AG04449 (cell line): ENCODE measurements at places on chromosomes 2 and 18.

DNA sequence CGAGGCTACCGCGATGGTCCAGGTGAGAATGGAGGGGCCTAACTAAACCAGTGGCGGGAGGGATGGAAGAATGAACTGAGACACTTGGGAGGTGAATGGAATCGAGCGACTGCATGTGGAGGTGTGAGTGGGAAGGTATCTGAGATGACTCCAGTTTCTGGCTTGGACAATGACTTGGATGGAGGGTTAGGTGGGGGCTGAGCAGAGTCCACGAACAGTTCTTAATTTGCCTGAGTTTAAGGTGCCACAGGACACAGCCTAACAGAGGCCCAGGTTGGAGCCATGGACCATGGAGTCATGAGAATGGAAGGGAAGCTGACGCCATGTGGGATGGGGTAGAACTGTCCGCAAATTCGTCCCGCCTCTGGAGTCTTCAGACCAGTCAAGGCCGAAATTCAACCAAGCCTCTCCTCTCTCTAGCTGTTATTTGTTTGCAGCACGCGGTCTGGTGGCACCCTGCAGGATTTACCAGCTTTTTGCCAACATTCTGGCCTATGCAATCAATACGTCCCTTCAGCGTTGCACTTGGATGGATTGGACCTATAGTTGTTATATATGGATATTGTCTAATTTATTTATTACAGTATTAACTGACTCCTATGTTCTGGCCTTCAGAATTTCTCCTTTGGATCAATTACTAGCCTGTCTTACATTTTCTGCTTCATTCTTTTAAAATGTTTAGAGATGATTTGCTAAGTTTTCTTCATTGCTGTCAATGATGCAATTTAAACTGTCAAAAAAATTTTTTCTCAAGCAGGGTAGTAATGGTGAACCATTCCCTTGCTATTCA lies 940 bp upstream of the BOLA3 start:
- DNase-seq, result no peak

- DNase-seq, result no peak
Measured at GRCh38 chr2:233828546-233829192, 25.7 kb downstream of the HJURP start.

- no peak for DNase-seq
Measured at GRCh38 chr2:2324565-2325101, 6.4 kb downstream of the MYT1L start.

- DNase-seq, result peak; percentile 82
Measured at GRCh38 chr2:73856214-73856613, 27.5 kb downstream of the STAMBP start.

DNA sequence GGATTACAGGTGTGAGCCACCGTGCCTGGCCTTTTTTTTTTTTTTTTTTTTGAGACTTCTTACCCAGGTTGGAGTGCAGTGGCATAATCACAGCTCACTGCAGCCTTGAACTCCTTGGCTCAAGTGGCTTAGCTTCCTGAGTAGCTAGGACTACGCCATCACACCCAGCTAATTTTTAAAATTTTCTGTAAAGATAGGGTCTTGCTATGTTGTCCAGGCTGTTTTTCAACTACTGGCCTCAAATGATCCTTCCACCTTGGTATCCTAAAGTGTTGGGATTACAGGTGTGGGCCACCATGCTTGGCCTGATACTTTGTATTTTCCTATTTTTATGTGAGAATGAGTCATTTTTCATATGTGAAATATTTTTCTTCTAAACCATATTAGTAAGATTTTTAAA lies 13.7 kb downstream of the ELP2 start:
- no peak for DNase-seq

DNA sequence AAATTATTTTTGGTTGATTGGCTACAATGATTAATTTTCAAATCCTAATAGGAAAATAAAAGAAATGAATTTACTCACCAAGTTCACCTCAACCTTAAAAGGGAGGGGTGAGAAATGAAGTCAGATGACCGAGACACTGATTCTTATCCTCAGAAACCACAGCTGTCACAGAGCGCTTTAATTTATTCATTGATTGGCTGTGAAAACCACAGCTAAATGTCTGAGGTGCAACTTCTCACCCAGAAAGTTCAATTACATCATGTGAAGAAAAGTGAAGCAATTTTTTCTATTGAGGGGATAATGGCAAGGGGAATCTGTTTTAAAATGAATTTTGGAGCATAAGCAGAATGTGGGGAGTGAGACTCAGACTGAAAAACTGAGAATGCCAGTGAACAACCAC lies 128.4 kb downstream of the RNF152 start:
- DNase-seq, result no peak

- no peak for DNase-seq
Measured at GRCh38 chr2:209805351-209805750, 33.7 kb downstream of the UNC80 start.

GRCh38 chr2:233486778-233487552 lies 79.6 kb downstream of the USP40 start:
- DNase-seq, result peak; percentile 88

DNA sequence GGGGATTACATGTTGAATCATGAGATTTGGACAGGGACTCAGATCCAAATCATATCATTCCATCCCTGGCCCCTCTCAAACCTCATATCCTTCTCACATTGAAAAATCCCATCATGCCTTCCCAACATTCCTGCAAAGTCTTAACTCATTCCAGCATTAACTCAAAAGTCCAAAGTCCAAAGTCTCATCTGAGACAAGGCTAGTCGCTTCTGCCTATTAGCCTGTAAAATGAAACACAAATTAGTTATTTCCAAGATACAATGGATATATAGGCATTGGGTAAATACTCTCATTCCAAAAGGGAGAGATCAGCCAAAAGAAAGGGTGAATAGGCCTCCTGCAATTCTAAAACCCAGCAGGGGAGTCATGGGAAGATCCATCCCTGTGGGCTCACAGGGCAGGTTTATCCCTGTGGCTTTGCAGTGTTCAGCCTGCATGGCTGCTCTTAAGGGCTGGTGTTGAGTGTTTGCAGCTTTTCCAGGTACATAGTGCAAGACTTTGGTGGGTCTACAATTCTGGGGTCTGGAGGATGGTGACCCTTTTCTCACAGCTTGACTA lies 21.2 kb upstream of the SLC14A1 start:
- DNase-seq, result no peak

DNA sequence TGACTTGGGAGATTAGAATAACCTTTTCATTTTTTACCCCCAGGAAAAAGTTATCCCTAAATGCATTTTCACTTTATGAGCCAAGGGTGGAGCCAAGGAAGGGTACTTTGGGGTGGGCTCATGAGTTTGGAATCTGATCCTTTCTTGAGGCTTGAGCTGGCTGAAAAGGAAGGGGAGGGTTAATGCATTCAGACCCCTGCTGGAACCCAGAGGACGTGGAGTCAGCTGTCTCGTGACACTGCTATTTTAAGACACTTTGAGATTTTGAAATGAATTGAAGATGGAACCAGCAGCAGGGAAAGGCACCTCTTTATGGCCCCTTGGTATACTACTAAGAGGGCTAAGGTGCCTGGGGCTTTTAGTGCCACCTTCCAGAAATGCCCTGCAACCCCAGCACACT lies 90.4 kb downstream of the MARCHF4 start:
- no peak for DNase-seq

- no peak for DNase-seq
Measured at GRCh38 chr2:56263876-56264275, 80.1 kb downstream of the CCDC85A start.

GRCh38 chr2:201401815-201402214 lies 44.7 kb upstream of the FLACC1 start:
- DNase-seq, result no peak

DNA sequence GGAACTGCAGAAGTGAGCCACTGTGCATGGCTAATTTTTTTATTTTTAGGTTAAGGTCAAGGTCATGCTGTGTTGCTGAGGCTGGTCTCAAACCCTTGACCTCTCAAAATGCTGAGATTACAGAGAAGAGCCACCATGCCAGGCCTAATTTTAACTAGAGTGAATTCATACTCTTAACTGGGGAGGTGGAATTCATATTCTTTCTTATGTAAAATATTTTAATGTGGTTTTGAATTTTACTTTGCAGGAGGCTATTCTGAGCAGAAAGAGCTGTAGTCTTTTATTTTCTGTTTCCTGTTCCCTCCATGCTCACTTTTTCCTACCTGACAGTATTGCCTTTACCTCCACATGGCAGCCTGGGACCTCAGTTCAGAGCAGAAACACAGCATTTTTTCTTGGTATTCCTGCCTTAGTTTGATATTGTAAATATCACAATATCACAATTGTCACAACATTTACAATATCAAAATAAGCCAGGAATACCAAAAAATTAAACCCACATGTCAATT lies 37.1 kb upstream of the CCNYL1 start:
- DNase-seq, result no peak

- no peak for DNase-seq
Measured at GRCh38 chr2:188326669-188327301, 35.1 kb downstream of the GULP1 start.

DNA sequence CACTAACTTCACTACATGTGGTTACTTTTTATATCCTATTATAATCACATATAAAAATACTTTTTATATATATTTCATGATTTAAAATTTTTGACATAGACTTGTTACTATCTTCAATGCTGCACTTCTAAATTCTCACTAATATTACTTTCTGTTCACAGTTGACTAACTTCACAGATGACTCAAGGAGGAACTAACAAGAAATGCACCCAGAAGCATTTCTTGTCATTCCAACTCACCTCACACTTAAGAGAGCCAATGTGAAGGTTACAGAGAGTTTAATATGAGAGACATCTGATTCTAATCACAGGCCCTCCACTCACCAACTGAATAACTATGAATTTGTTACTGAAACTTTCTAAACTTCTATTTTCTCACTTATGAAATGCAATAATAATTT lies 399.8 kb upstream of the SLC8A1 start:
- DNase-seq, result no peak

GRCh38 chr2:97718051-97718882 lies 4.9 kb downstream of the ZAP70 start:
- DNase-seq, result no peak

DNA sequence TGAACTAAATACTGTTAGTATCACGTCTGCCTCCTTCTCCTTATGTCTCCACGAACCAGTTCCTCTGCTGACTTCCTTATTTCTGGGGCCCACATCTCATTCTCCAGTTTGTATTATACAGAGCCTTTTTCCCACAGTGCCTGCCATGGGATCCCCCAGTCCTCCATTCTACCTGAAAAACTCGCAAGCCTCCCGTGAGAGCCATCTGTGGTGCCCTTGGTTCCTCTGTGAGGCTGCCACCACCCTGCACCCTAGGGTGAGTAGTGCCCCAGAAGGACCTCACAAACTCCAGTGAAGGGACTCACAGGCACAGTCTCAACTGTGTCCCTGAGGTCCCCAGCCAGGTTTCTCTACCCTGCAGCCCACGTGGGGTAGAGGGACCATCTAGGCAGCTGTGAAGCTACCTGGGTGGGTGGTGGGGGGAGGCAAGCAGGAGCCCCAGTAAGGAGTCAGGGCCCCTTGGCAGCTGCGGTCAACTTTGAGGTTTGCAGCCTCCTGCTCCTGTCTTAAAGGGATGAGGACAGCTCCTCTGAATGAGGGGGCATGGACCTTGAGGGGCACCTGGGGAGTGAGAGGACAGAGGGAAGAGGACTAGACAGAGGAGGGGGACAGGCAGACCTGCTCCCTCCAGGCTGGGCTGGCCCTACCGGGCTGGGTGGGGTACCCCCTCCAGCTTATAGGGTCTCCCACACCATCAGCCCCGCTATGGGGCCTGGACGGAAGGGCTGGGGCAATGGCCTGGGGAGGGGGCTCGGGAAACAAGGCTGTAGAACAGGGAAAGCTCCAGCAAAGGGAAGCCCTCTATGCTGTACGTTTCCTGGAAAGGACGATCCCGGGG lies 1.0 kb downstream of the PSTPIP2 start:
- DNase-seq, result no peak

GRCh38 chr2:95552911-95553310 lies 38.9 kb upstream of the TRIM43 start:
- DNase-seq, result no peak

DNA sequence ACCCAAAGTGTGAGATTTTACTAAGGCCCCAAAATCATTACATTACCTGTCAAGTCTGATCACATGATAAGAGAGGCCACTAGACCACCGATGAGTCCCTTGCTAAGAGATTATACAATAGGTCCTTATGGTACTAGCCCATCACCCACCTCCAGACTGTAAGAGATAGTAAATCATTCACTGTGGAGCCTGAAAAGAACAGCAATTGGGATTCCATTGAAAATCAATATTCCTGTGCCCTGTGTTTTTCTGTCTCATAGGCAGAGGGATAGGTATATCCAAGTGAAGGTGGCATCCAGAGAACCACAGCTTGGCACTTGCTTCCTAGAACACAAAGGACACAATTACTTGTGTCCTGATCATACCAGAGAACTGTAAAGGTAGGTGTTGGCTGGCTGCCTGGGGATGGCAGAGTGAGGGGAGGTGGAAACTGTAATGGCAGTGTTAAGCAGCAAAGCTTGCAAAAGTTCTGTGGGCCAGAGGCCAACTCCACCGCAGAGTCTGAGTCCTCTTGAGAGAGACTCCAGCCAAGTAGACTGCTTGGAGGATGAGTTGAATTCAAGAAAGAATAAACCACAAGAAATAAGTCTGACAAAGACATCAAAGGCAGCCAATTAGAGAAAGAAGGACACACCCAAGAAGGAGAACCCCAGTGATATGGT lies 102.0 kb upstream of the PIEZO2 start:
- DNase-seq, result no peak

GRCh38 chr18:78757014-78757413 lies 222.6 kb upstream of the SALL3 start:
- no peak for DNase-seq

DNA sequence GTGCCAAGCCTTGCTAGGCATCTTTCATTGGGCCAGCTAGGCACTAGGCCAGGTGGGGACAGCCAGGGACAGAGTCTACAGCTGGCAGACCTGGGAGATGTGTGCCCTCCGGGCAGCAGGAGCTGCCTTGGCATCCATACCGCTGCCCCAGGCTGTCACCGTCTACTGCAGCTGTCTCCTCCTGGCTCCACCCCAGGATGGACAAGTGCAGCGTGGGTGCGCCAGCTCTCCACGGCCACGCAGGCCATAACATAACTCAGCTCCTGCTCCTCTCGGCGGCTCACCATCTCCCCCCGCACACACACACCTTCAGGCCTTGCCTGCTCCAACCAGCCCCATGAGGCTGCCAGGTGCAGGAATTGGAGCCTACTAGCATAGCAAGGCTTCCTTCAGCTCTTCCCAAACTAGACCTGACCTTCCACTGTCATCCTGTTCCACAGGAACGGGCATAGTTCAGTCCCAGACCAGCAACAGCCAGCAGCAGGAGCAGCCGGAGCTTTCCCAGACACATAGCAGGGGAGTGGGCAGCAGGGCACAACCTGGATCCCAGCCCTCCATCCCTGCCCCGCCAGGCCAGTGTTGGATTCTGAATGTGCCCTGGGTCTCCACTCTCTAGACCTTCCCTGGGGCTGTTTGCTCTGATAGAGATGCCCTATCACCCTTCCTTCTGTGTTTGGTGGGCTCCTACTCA lies 2.5 kb upstream of the ADRA2B start:
- no peak for DNase-seq

GRCh38 chr2:47984041-47984440 lies 77.7 kb upstream of the FBXO11 start:
- DNase-seq, result no peak
